T-helper 1 cell (primary cell): ENCODE measurements at places on chromosomes 1 and 21.

- DNase-seq = no peak
Measured at GRCh38 chr1:101284622-101285218, 47.9 kb downstream of the S1PR1 start.

- no peak for DNase-seq
Measured at GRCh38 chr1:156149374-156150332, 3.7 kb upstream of the SEMA4A start.

GRCh38 chr1:27391511-27392095 is 819 bp upstream of the GPR3 start:
- no peak for DNase-seq

DNA sequence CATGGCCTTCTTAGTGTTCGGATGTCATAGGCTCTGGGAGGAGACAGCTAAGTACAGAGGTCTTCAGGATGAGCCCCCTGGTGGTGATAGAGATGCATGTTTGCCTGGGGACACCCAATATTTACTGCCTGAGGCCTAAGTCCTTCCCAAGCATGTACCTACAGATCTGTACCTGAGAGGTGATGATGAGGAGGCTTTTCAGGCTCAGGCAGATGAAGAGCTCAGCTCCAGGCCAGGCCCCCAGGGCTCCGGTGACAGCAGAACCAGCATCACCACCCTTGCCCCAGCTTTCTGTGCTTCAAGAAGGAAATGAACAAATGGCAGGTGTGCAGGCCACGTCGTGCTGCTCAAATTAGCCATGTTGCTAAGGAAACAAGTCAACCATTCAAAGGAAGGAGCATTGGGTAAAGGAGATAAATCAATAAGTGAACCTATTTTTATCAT is 21.1 kb downstream of the CACNA1E start:
- DNase-seq = no peak

GRCh38 chr1:13900583-13900982 is 200.6 kb downstream of the PRDM2 start:
- DNase-seq = no peak

- DNase-seq = no peak
Measured at GRCh38 chr1:234624724-234625117, 14.7 kb upstream of the IRF2BP2 start.
